ENCODE measurements at places on chromosomes 5 and 9.

DNA sequence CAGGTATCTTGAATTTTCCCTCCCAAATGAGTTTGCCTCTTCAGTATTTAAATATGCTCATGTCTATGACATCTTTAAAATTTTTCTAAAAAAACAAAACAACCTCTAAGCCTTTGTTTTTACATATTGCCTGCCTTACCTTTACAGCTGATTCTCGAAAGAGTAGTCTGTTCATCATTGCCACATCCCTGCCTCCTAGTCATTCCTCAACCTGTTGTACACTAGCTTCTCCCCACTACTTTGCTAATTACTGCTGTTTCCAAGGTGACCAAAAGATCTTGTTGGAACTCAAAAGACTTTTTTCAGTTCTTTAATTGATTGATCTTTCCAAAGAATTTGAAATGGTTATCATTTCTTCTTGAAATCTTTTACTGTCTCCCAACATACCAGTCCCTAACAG, 1.9 kb upstream of the NADK2 start:
- no peak for DNase-seq

DNA sequence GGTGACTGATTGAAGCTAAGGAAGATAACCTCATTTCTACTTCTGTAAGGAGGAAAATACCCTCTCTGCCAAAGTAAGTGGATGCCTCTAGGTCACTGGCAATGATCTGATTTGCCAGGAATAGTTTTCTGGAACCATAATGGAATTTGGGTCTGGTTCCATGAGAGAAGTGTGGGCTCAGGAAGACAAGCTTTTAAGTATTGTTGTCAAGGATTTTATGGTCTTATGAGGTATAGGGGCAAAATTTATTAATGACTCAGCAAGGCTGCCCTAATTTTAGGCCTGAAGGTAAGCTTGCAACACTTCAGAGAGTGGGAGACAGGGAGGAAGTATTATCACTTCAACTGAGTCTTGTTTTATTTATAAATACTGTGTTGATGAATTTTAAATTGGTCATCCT, 322.6 kb upstream of the ACTBL2 start:
- no peak for DNase-seq

- DNase-seq: no peak
Observed at GRCh38 chr5:180652771-180653170, 3.4 kb upstream of the FLT4 start.

- no peak for DNase-seq
Observed at GRCh38 chr5:173053041-173053440, 3.1 kb upstream of the CREBRF start.

DNA sequence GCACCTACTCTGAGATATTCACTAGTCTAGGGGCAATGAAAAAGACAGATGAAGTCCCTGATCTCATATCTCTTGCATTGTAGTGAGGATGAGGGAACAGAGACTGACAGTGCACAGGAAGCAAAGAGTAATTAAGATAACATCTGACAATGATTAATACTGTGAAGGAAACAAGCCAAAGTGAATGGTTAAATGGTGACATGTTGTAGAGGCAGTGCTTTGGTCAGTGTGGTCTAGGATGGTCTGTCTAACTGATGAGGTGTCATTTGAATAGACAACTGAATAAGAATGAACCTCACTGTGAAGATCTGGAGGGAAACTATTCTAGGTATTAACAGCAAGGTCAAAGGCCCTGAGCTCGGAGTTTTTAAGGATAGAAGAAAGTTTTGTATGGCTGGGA, 333.3 kb upstream of the GRIA1 start:
- DNase-seq: no peak

GRCh38 chr5:140982083-140982716, 15.9 kb downstream of the PCDHAC2 start:
- DNase-seq: no peak

DNA sequence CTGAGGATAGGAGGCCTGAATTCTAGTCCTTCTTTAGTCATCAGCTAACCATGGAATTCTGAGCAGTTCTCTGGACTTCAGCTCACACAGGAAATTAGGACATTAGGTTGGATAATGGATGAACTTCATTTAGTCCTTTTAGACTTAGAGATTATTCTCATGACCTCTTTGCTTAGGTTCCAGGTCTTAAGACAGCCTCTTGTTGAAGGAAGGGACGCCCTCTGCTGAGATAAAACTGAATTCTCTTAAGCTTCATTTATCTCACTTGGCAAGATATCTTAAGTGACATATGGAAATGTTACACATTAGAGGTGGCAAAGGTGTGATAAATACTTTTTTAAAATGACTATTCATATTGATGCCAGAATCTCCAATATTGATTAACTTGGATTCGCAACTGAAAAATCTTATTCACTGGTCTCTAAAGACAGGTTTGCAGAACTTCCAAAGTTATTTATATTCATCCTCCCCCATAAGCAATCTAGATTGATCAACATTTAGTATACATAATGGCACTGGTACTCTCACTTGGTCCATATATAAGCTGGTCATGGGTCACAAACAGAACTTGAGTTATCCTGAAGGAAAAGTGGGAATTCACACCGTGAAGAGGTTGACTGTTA, 16.9 kb upstream of the ZNF366 start:
- no peak for DNase-seq

DNA sequence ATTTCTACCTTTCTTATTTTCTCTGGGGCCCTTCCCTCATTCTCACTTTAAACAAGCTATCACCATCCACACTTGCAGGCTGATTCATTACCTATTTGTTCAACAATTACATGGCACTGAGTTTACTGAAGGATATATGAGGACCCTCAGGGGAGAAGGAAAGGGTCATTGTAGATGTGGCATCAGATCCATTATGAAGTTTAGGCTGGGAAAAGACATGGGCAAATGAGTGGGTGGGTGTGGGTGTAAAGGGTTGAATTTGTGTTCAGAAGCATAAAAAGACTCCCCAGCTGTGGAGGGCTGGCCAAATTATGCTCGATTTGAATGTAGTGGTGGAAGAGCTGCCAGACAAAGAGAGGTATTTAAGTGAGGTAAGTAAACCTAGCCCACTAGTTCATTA, 55.9 kb upstream of the MTAP start:
- DNase-seq: no peak

GRCh38 chr9:19154135-19154612, 26.9 kb upstream of the PLIN2 start:
- DNase-seq: no peak

- no peak for DNase-seq
Observed at GRCh38 chr5:165321912-165322311, 1816.5 kb downstream of the MAT2B start.

GRCh38 chr5:95358320-95358719, 32.8 kb upstream of the FAM81B start:
- no peak for DNase-seq

- DNase-seq: no peak
Observed at GRCh38 chr9:16002816-16003215, 450.0 kb downstream of the CCDC171 start.

DNA sequence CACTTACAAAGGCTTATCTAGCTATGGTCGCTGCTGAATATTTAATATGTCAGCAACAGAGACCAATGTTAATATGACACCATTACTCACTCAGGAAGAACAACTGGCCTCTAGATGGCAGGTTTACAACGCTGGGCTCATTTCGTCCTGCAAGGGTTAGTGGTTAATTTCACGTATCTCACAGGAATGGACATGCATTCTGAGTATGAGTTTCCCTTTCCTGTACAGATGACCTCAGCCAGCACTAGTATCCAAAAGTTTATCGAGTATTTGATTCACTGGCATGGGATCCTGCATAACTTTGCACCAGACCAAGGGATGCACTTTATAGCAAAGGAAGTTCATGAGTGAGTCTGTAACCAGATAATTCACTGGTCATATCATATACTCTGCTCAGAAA, 8.7 kb upstream of the TRPC7 start:
- no peak for DNase-seq

DNA sequence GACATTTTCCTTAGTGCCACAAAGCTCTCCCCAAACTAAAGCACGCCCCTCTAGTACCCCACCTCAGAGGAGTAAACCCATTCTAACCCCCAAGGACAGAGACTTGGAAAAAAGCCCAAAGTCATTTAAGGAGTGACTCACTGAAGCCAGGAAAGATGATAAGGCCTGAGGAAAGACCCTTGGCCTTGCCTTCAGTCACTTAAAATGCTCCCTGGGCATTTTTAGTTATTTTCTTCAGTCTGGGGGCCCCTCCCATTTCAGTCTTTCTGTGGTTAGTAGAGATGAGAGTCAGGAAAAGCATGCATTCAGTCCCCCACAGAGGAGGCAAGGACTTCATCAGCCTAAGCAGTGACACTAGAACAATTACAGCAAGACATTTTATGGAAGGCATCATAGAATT, 13.7 kb upstream of the TLX3 start:
- DNase-seq: no peak

DNA sequence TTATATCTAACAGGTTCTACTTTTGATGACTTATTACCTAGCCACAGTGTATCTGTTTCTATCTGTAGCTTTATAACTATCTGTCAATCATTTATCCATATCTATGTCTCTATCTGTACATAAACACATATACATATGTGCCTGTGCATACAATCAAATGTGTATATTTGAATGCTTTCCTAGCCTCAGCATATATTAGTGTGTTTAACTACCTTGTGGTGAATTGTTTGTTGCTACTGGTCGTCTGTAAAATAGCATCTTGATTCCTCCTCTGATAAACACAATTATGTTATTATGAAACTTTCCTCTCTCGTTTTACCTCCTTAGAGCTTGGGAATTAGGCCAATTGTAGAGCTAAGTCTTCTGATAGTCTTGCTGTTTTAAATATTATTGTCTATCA, 44.4 kb downstream of the PARP8 start:
- DNase-seq: no peak
